ENCODE measurements at places on chromosomes 5 and 9.

DNA sequence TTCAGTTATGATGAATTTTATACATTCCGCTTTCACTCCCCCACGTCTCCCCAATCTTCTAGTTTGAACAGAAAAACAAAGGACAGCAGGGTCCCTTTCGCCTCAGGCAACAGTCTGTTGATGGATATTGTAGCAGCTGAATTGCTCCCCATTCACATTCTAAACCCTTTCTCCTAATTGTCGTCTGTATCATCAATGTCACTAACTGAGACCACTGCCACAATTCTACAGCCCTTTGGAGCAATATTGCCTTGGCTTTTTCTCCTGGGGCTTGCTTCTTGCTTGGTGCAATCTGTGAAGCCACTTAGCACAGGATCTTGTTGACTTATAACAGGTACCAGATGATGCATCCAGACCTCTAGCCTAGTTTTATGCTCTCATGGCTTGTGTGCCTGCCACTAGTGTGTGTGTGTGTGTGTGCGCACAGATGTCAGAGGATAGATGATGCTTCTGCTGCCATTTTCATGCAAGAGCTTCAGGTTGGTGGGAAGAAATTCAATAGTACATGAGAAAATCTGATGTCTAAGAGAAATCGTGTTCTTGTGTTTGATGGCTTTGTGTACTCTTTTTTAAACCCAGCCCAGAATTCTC lies 195.2 kb upstream of the ISL1 start:
- DNase-seq = no peak

DNA sequence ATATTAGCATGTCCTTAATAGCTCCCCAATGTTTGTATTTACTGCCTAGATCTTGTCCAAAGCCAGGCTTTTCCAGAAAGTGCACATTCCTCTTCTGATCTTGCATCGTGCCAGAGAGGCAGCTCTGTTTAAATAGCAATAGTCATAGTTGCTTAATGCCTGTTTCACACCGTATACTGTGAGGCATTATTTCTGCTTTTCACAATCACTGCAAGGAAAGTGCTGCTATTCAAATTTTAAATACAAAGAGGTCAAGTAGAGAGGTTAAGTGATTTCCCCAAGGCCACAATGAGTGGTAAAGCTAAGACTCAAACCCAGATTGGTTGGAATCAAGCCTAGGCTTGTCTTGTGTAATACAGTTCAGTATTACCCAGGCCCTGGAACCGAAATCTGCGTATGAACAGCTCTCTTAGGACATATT lies 153.6 kb downstream of the SNX18 start:
- DNase-seq = no peak

DNA sequence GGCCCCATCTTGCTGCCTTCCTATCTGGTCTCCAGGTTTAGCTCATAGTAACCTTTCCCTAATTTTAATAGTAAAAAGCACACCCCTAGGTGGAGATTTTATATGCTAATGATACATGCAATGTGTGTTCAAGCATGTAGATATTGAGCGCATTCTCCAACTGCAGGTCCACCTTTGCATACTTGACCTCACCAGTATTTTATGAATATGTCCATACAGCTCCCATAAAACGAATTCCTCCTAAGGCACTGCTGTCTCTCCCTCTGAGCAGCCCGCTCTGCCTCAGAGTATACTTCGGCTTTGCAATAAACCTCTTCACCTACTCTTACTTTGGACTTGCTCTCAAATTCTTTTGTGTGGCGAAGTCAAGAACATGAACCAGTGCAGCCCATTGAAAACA lies 153.3 kb downstream of the RAB3C start:
- DNase-seq = no peak

GRCh38 chr9:22147813-22148527 lies 138.9 kb upstream of the CDKN2B start:
- no peak for DNase-seq

DNA sequence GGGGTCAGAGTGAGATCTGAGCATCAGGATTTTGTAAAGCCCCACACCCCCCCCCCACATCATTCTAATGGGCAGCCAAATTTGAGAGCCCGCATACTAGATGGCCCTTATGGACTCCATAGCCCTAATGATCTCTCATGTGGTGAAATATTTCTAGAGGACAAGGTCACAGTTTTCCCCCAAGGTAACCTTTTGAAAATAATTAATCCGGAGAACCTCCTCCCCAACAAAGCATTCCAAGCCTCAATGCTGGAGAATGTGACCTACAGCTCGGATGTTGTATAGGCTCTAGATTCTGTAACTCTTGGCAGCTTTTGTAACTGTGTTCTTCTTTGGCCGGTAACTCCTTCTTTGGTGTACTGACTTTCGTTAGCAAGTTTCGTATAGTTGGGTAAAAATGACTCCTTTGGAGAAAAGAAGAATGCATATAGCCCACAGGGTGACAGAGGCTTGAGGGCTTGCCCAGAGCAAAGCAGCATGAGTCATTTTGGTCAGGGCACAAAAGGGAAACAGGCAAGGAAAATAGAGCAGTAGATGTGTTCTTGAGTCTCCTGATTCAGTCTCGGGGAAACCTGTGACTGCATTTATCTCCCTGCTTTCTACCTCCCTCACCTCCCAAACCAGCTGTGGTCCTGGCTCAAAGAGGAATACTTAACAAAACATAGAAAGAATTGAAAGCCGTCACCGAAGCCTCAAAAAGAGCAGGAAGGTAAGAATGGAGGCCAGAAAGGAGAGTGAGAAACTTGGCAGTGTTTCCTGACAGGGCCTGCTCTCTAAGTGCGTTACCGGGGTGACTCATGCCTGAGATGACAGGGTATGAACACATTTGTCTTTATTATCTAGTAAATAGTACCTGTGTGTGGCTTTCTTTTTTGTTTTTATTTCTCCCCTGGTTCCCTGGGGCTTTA lies 6.6 kb upstream of the XPA start:
- no peak for DNase-seq

DNA sequence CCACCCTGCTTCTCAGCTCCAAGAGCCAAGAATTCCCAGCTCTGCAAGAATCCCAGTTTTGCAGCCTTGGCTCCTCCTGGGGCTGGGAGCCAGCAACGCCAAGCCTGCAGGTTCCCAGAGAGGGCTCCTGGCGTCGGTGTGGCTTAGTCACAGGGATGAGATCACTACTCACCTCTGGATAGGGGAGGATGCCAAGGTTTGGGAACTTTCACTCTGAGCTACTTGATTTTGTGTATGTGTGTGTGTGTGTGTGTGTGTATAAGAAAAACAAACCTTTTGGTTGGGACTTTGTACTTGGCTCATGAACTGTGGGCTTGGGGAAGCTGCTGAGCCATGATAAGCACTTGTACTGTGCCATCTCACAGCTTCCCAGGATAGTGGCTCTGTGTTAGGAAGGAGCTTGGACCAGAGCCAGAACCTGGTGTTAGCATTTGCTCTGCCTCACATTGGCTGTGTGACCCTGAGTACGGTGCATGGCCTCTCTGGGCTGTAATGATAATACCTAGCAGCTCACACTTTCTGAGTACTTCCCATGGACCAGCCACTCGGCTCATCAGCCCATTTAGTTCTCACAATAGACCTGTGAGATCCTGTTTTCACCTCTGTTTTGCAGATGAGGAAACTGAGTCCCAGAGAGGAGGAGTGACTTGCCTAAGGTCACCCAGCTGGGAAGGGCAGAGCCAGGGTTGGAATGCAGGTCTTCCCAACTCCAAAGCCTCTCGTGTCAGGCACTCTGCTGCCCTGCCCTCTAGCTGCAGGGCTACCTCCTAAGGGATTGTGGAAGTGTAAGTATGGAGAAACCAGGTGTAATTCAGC lies 41.4 kb upstream of the DAB2IP start:
- DNase-seq = no peak

- DNase-seq = no peak
Observed at GRCh38 chr5:167217097-167217743, 1074.2 kb upstream of the WWC1 start.

DNA sequence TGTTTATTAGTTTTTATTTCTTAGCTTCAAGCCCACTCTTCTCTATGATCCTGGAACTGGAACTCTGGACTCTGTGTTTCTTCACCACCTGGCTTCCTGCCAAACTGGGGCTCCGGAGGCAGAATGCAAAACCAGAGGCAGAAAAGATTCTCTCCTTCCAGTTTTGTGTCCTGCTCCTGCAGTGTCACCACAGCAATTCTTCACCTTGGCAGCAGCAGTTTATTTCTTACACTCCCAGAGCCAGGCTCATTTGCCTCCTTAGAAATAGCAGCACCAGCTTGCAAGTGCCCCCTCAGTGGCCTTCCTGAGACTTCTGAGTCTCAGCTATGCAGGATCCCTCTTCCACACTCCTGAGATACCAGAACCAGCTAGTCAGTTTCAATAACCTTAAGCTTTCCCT lies 26.7 kb upstream of the CAMK4 start:
- peak; percentile 11 for DNase-seq

GRCh38 chr5:94983861-94984535 lies 300.9 kb downstream of the MCTP1 start:
- DNase-seq = no peak

GRCh38 chr5:53063176-53063575 lies 46.4 kb downstream of the MOCS2 start:
- no peak for DNase-seq

DNA sequence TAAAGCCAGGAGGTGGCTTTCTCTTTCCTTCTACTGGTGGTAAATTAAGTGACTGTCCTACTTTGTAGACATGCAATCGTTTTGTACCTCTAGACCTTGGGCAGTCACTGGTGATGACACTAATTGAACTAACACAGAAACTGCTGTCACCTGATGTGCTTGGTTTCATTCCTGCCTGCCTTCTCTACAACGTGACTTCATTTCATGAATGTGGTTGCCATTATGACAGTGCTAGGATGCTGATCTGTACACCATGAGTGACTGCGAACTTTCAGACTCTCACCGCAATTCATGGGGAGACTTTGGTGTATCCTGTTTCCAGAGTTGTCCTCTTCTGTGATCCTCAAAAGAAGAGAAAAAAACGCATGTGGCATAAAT lies 47.5 kb downstream of the UBE2QL1 start:
- DNase-seq = no peak

DNA sequence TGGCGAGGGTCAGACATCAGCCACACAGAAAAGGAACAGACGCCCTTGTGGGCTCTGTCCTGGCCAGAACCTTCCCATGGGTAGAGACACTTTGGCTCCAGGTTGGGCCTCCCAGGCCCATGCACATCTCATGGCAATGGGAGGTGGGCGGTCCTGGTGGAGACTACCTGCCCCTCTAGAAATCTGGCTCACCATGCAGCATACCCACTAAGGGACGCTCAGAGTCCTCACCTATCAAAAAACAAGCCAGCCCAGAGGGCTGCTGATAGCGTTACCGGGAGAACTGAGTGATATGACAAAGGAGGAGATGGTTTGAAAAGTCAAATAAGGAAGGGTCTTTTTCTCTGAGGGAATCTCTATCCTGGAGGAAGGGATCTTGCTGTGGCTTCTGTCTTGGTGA lies 62.1 kb downstream of the C5orf15 start:
- DNase-seq = no peak

- no peak for DNase-seq
Observed at GRCh38 chr9:129617167-129617566, 3.7 kb downstream of the C9orf50 start.
